ENCODE measurements at places on chromosomes 16 and 17.

DNA sequence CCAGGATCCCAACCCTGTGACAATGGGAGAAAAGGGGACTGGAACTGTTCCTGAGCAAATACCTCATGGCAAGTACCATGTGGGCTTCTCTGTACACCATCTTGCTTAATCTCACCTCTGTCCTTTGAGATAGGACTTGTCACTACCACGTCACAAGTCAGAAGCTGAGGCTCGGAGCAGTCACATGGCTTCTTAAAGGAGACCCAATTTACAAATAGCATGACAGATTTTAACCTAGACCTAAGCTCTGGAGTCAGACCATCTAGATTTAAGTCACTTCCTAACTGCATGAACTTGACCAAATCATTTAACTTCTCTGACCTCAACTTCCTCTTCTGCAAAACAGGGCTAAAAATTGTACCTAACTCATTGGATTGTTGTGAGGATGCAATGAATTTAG lies 36.0 kb upstream of the CCL1 start:
- DNase-seq: no peak

GRCh38 chr17:28282596-28282995 lies 36.4 kb upstream of the TMEM97 start:
- DNase-seq: no peak

- DNase-seq: peak; percentile 8
Observed at GRCh38 chr16:68290450-68290849, 20.3 kb downstream of the SLC7A6OS start.

GRCh38 chr16:15953929-15954813 lies 4.8 kb downstream of the ABCC1 start:
- DNase-seq: no peak

- DNase-seq: no peak
Observed at GRCh38 chr17:67751101-67752074, 33.7 kb downstream of the NOL11 start.

- DNase-seq: no peak
Observed at GRCh38 chr17:57582881-57583756, 162.0 kb downstream of the CCDC182 start.

DNA sequence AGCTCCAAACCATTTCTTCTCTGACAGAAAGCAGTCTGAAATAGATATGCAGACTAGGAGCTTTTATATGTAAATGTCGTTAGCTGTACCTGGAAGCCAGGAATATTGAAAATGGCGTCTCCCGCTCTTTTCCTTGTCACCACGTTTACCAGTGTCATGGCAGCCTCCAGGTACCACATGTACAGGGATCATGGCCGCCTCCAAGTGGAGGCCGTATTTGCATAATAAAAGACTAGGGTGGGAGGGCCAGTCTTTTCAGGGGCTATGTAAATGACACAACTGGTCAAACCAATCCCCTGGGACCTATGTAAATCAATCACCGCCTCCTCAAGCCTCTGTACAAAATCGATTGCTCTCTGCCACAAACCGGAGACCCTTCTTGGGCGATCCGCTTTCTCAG lies 54.3 kb downstream of the MYOCD start:
- no peak for DNase-seq

DNA sequence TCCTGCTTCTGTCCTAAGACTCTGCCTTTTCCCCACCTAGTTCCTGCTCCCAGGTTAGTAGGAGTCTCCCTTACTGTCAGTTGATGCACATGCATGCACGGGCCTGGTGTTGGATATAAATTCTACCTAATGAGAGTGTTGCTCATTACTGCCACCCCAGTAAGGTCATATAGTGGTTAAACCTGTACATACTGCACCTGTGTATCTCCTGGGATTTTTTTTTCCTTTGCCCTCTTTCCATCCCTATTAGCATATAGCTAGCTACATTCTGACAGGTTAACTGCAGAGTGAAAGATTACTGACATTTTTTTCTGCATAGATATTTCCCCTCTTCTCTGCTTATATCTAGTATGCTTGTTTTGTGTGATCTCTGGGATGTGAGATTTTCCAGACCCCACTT lies 201.5 kb upstream of the PIRT start:
- no peak for DNase-seq

- no peak for DNase-seq
Observed at GRCh38 chr16:4052801-4053293, 63.4 kb downstream of the ADCY9 start.

GRCh38 chr17:44214896-44215295 lies 4.6 kb downstream of the UBTF start:
- no peak for DNase-seq

- no peak for DNase-seq
Observed at GRCh38 chr16:56652600-56652999, 914 bp downstream of the MT1B start.

- peak; percentile 82 for DNase-seq
Observed at GRCh38 chr17:42289611-42290181, 1.4 kb downstream of the STAT5A start.

GRCh38 chr16:4407543-4408322 lies 8.7 kb downstream of the CORO7 start:
- no peak for DNase-seq

- no peak for DNase-seq
Observed at GRCh38 chr17:21089145-21089544, 37.6 kb upstream of the DHRS7B start.

DNA sequence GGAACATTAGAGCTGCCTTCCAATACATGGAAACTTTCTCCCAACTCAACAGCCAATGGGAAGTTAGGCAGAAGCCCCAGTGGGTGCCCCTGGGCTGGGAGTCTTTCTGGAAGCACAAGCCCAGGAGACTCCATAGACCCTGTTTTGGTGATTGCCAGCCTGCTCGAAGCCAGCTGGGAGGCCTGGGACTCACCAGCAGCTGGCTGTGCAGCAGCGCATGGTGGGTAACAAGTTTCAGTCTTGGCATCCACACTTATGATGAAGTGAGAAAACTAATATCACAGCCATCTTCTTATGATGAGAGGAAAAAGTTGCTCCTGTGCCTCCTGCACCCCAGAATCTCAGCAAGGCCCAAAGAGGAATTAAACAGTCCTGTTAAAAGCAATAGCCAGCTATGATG lies 522.5 kb upstream of the CDH5 start:
- DNase-seq: no peak

DNA sequence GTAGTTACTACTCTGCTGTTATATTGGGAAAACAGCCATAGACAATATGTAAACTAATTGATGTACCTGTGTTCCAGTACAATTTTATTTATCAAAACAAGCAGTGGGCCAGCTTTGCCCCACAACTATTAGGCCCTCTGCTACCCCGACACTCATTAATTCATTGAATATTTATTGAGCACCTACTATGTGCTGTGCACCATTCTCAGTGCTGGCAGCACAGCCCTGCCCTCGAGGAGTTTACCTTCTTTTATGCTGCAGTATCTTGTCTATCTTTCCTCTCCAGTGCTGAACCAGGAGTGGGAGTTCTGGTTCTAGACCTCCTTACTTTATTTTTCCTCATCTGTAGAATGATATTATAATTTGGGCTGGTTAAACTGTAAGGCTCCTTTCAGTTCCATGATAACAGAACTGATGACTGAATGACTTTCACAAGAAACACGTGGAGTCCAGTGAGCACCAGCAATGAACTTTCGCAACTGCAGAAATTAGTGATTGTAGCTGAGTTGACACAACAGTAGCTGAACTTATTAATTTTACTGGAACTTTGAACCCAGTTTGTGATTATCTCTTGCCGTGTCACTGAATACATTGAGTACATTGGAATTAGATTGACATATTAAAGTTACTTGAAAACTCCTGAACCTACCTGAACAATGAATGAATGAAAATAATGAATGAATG lies 2.4 kb downstream of the GOSR2 start:
- DNase-seq: no peak

- DNase-seq: no peak
Observed at GRCh38 chr17:15914400-15915170, 30.3 kb upstream of the ADORA2B start.

DNA sequence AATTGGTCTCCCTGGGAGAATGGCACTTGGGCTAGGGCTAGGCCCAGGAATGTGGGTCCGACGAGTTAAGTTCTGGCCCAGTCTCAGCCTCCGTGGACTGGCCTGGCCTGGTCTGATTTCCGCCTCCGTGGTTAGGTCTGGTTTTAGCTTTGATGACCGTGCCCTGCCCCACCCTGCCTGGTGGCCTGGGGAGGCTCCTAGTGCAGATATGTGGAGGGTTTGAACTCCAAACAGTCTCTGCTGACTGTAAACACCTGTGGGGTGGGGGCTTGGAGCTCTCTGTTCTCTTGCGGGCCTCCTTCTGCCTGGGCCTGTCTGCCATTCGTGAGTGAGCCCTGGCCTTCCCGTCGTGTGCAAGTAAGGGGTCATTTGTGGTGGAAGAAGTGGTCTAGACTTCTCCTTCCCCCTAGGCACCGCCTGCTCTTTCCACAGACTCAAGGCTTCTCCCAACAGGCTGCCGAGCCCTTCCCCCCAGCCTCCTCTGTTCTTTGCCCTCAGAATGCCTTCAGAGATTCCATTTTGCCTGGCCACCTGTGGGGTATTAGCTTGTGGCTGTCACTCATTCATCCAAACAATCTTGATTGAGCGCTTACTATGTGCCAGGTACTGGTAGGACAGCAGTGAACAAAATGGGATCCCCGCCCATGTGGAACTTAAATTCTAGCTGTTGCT lies 1.6 kb downstream of the ATP6V0C start:
- DNase-seq: no peak

GRCh38 chr16:3152277-3152990 lies 17.6 kb downstream of the ZNF213 start:
- DNase-seq: peak; percentile 94

DNA sequence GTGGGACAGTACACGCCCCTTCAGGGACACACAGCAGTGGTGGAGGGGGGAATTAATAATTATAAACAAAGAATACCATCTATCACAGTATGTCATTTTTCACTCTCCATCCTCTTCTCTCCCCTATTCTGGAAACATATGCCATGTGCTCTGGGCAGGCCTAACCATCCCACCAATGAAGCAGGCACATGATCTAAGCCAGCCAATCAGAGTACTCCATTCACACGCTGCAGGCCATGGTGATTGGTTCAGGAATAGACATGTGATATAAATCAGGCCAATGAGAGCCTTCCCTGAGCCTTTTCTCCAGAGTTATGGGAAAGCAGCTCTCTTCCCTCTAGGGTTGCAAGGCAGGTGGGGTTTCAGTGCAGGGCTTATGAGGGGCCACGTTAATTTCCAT lies 36.5 kb downstream of the GSG1L start:
- DNase-seq: no peak

GRCh38 chr17:62937606-62938005 lies 28.4 kb upstream of the TANC2 start:
- DNase-seq: no peak

- no peak for DNase-seq
Observed at GRCh38 chr16:12417030-12417814, 386.5 kb downstream of the CPPED1 start.

DNA sequence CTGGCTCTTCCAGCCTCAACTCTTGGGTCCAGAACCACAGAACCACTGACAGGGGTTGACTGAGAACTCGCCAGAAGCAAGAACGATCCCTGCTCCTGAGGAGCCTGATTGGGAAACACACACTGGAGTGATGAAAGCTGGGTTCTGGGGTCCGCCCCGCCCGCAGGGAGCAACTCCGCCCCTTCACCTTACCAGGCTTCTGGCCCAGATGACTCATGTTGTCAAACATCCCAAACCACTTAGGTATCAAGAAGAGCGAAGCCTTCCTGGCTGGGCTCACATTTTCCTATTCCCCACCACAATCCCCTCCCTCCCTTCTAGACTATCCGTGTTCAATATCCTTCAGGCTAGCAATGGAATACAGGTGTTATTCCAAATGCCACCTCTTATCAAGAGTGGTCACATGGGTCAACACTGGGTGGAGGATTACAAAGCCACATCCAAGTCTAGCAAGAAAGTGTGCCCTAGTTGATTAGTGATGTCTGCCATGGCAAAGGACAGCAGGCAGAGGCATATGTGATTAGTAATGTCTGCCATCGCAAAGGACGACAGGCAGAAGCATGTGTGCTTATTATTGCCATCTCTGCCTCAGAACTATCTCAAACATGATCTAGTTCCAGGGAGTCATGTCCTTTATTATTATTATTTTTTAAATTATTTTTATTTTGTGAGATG lies 70.5 kb downstream of the TIMM22 start:
- no peak for DNase-seq

DNA sequence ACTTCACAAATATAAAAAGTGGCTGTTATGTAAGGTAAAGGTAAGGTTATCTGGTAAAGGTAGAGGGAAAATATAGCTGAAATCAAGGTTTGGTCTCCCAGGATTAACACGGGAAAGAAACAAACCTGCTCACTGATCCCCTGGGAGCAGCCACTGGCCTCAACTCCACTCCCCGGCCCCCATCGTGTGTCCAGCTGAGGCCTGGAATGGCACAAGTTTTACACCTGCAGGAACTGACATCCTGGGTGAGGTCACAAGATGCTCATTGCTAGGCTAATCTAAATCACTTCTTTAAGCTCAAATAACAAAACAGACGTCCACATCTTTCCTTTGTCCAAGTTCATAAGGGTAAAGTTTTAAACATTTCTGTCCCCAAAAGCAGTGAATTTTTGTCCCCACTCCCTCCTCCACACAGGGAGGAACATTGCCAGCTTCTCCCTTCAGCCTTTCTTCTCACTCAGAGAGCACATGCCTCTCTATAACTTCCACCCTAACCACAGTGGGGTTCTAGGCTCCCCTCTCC lies 46.3 kb downstream of the ERN1 start:
- DNase-seq: no peak

- peak; percentile 29 for DNase-seq
Observed at GRCh38 chr17:65495122-65496055, 66.1 kb downstream of the AXIN2 start.

- DNase-seq: no peak
Observed at GRCh38 chr16:69918241-69918640, 32.9 kb upstream of the CLEC18A start.

- no peak for DNase-seq
Observed at GRCh38 chr16:709566-710499, 4.2 kb upstream of the FBXL16 start.

All from activated CD4-positive, alpha-beta memory T cell treated with anti-CD3 and anti-CD28 coated beads for 36 hours (primary cell).